ENCODE measurements at places on chromosomes 5 and 9. TPM values are rescaled to one million over a fixed set of nuclear protein-coding genes. Genes with fewer than 3 reads are reported as not detected.

The PAX5 gene
- not detected for total RNA-seq

The KCNT1 gene
- 0.54 TPM for total RNA-seq

The IL5 gene
- total RNA-seq = not detected

DNA sequence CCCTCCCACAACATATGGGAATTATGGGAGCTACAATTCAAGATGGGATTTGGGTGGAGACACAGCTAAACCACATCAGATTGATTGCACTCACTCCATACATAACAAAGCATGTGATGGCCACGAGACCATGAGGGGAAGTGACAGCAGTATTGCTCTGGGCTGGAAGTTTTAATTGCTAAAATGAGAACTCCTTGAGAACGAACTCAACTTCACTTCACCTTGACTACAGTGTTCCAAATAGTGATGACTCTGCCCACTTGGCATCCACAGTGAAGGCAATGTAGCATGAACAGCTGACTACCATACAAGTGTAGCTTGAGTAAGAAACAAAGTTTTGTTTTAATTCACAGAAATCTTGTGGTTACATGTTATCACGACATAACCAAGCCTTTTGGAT, 739 bp upstream of the SPINK7 start:
- no peak for DNase-seq

DNA sequence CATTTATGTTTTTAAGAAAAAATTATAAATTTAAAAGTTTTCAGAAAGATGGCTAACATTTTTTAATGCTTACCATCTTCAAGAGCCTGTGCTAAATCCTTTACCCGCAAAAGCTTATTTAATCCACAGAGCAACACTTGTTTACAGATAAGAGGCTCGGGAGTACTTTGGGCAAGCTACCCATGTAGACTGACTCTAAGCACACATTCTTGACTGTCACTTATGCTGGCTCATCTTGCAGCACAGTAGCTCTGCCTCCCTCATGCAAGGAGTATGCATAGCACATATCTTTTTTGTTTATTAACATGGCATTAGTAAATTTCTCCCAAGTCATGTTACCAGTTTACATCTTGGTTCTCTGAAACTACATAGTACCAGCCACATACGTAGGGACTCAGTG, 14.7 kb downstream of the SH3RF2 start:
- no peak for DNase-seq

DNA sequence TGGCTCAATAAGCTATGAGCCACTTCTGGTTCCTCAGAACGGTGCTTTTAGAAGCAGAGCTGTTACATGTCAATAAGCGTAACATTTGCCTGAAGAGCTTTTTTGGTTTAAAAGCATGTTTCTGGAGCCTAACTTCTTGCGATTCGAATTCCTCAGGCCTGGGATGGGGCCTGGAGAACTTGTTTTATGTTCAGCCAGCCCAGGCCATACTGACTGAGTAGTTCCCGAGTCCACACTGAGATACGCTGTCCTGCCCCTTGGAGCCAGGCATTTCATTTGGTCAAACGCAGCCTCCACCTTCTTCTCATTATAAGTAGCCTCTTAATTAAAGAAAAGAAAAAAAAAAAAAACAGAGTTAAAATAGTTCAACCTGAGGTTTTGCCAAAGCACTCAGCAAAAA, 260.6 kb upstream of the ANKRD55 start:
- no peak for DNase-seq

The AQP3 gene
- 17.6 TPM for total RNA-seq

- no peak for DNase-seq
These were observed 8.8 kb upstream of the WDR5 start for GRCh38 chr9:134127065-134127580.

DNA sequence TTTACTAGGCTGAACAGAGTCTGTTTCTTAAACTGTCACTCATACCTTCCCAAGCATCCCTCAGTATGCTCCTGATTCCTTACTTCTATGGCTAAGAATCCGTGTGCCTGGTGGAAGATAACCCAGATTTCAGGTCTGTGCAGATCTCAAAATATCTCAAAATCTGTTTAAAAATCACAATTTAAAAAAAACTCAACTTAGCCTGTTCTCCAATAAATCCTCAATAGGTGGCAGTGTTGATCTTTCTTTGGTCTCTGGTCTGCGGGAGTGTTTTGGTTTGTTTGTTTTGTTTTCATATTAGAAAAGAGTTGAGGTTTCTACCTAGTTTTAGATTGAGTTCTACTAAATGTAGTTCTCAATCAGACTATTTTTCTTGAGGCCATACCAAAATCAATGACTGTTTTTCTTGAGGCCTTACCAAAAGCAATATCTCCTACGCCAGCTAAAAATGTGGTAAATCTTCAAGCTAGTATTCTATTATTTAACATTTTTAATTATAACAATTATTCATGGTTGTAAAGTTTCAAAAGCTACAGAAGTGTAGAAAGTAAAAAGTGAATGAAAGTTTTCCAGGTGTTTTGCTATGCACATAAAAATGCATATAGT, 57.9 kb downstream of the TGFBR1 start:
- no peak for DNase-seq

The NFX1 gene
- total RNA-seq = 39.7 TPM

DNA sequence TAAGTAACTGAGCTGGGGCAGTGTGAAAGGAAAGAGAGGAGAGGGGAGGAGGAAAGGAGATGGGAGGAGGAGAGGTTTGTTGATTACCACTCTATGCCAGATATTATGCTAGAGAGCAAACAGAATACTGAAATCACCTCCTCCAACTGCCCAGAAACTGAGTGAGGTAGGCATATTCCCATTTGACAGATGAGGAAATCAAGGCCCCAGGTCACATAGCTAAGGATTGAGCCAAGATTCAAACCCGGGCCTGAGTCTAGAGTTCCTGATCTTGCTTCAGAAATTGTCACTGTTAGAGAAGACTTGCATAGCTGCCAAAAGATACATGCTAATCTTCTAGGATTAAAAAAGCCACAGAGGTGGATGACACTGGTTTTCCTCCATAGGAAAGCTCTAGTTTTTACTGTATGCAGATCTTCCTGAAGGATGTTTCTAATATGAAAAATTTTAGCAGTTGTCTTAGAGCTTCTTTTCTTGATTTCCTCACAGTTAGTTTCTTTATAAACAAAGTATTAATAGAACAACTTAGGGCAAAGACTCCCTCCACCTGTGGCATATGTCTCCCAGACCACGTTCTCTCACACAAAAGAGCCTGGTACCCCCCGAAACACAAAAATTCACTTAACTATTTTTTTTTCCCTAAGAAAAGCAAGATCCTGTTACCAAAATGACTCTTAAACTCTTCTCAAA, 97.4 kb downstream of the NLN start:
- no peak for DNase-seq

DNA sequence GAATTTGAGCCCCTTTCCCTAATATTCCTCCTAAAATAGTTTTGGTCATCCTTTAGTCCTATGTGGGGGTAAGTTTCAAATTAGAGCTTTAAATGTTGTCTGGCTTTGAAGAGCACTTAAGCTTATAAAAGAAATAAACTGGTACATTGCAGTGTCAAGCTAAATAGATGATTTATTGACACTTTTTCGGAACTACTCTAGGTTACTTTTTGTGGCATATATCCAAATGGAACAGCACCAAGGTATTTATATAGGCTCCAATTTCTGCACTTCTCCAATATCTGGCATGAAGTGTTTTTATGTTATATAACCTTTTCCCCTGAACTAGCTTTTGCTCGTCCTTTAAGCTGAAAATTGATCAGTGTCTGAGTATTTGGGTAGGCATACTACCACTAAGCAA, 402.5 kb downstream of the NFIB start:
- DNase-seq = no peak

The INSL6 gene
- not detected for total RNA-seq

DNA sequence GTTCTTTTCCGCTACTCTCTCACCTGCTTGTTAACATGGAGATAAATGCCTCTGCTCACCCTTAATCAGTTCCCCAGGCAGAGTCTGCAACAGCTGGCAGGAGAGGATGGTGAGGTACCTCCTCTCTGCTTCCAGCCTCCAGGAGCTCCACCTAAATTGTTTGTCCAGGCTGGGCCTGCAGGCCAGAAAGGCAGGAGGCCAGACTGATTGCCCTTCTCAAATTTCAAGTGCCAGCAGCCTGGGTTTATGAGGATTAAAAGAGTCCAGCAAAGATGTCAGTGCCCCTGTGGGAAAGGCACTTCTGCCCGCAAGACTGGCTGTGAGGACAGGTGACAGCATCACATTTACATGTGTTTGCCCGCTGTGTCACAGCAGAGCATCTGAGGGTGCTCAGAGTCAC, 19.8 kb downstream of the CORO2A start:
- no peak for DNase-seq

DNA sequence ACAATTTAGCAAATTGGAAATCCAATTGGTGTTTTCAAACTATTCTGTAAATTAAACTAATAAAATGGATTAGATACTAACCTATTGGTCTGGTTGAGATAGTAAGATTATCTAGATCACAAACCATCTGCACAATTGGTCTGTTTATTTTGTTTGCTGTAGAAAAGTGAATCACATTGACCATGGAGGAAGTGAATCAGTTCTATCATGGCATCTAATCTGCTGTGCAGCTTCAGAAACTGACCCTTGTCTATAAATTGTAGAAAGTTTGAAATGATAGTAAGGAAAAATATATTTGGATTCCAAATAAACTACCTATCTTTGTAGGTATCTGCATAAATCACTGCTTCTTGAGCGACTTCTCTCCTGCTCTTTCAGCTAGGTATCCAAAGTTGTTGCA, 1865.4 kb downstream of the MAT2B start:
- no peak for DNase-seq

GRCh38 chr9:37026931-37027581, 7.0 kb downstream of the PAX5 start:
- no peak for DNase-seq

The EHMT1 gene
- total RNA-seq = 150 TPM

The CLIC3 gene
- 1.4 TPM for total RNA-seq

The SLC34A3 gene
- total RNA-seq = 0.54 TPM

- DNase-seq = no peak
These were observed 40.6 kb downstream of the SLC1A3 start for GRCh38 chr5:36647046-36647445.

- DNase-seq = no peak
These were observed 764.5 kb upstream of the ADAMTS16 start for GRCh38 chr5:4375640-4376039.

The DIAPH1 gene
- total RNA-seq = 91.0 TPM

The ENHO gene
- total RNA-seq = not detected

- DNase-seq = no peak
These were observed 909 bp downstream of the NDFIP1 start for GRCh38 chr5:142109331-142110045.

DNA sequence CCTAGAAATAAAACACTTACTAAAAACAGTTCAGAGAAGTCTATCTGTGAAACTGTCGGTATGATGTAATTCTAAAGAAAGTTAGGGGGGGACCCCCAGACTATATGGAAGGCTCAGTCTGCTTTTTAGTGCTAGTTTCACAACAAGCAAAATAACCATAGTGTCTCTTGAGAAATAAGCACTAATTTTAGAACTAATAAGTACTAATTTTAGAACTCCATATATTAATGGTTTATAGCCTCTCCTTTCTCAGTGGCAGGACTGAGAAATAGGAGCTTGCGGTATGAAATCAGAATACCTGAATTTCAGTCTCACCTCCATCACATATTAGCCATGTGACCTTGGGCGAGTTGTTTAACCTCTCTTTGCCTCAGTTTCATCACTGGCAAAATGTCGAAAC, 1.4 kb upstream of the PHF24 start:
- no peak for DNase-seq

DNA sequence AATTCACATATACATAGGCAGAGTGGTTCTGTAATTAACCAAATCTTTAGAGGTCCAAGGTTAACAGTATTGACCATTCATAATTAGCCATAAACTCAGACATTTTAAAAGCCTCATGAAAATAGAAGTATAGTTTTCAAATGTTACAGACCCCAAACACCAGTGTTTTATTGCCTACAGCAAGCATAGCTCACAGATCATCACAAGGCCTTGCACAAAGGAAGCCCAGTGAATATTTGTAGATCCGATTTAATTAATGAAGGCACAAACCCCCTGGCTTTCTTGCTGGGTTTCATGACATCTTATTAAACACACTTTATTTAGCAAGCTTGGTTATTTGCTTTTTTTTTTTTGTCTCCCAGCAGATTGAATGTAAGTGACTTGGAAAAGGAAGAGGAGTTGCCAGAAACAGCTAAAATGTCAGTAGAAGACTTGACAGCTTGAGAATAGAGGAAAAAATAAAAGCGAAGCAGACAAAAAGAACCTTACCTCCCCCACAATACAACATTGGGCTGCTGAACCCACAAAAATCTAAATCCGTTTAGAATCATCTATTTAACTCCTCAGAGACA, 283.9 kb upstream of the TNC start:
- DNase-seq = no peak

DNA sequence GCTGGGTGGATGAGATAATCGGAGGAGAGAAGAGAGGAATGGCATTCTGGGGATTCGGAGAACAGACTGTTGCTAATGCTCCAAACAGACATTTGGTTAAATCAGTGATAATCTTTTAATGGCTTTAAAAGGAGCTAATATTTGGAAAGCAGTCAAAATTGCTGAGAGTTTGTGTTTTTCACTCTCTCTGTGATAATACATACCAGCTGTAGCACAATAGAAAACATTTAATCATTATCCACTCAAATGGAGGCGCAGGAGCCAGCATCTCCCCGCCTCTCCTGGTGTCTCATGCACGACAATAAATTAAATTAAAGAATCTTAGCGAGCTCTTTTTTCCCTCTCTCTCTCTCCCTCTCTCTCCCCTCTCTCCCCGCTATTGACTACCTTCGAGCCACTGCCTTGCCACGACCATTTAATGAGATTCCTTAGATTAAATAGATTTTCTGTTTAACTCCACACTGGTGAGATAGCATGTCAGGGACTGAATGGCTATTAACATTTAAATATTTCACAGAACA, 268.6 kb upstream of the MVB12B start:
- DNase-seq = no peak

The HNRNPK gene
- total RNA-seq = 392 TPM

The GRM6 gene
- not detected for total RNA-seq

DNA sequence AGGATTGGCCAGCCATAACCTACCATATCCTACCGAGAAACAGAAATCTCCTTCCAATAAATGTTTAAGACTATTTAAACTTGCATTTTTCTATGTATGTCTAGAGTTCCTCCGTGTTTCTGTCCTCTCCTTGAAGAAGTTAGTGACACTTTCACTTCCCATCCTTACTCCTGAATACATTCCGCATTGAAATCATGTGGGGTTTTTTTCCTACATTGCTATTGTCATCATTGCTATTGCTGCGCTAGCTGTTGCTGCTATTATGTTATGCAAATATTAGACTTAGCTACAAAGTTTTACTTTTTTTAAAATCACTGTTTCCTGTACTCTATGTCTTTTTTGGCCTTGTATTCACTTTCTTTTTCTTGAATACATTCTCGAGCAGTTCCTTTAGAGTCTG, 83.3 kb upstream of the NEK6 start:
- no peak for DNase-seq

The TLR4 gene
- 94.5 TPM for total RNA-seq

The CCDC192 gene
- total RNA-seq = not detected

DNA sequence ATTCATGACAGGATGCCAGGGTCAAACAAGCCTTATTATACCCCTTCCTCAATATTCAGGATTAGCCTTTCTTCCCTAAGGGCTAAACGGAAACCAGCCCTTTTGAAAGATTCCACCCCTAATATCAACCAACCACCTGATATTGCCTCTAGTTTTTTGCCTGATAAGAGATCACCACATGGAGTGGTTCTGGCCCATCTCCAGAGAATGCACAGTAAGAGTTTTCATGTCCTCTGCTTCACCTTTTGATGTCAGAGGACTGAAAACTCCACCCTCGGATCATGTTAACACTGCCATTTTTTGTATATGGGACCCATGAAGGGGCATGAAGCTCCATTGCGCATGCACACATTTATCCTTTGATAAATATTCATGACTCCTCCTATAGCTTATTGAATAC, 5.8 kb upstream of the LNPEP start:
- DNase-seq = no peak
